ENCODE measurements at places on chromosomes 16 and 17.

DNA sequence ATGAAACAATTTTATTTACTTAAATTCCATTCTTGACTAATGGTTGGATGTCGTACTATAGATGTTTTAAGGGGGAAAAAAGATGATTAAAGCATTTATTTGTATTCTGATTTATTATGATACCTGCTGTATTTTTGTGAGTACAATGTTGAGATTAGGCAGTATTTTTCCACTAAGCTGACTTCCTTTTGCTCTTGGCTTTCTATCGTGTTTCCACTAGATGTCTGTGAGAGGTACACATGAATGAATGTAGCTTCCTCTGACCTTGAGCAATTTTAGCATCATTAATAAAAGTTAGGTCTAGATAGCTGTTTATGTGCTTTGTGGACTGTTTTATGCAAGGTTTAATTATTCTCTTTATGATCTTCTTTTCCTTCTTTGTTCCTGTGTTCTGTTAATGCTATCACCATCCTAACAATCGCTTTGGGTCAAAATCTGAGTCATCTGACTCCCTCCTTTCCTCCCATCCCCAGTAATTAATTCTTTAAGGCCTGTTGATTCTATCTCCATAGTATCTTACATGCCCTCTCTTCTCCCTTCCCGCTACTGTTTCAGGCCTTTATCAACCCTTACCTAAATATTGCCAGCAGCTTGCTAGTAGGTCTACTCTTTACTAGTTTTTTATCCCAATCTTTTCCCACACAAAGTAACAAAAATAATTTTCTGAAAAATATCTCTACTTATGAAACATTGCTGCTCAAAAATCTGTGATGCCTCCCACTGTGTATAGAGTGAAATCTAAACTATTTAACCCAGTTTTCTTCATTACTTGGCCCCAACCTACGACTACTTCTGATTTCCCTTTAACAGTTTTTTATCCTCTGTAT, 76.0 kb downstream of the VMP1 start:
- DNase-seq: no peak

DNA sequence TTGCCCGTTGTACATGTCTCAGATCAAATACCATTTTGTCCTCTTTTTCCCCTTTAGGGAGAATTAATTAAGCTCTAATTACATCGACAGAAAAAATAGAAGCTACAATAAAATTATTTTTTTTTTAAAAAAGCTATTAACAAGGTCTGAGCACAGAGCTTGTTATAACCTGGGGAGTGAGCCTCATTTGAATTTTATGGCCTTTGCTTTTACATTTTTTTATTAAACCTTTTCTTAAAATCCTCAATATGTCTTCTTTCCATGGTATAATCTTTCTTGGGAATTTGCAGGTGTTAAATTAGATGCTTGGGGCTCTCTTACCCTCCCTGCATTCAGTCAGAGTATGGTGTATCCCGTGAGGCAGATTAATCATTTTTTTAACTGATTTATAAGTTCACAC, 212.5 kb upstream of the XYLT1 start:
- DNase-seq: no peak

DNA sequence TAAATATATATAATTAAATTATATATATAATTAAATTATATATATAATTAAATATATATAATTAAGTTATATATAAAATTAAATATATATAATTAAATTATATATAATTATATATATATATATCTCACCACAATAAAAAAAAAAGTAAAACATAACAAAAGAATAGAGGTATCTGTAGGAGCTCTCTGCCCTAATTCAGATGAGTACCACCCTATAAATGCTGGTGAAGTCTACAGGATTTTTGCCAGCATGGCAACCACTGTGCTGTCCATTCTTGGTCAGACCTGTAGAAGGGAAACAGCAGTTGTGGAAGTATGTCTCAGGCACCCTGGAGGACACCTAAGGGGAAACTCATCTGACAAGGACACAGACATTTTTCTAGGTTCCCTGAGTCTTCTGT, 259.7 kb downstream of the PRKCA start:
- no peak for DNase-seq

GRCh38 chr17:1111599-1112443, 68.0 kb downstream of the ABR start:
- DNase-seq: no peak

DNA sequence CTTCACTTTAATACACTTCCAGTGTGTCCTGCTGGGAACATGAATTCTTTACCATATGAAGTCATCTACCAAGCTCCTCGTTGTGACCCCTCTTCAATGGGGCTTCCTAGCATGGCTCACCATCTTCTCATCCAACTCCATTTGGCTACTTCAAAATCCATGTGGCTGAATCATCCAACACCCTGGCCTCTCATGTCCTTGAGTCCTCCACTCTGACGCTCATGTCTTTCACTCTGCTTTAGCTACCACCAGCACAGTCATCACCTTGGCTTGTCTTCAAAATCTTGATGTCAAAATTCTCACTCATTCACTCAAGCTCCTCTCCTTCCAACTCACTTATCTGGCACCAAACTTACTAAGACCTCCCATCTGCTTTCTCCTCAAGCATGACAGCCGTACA, 35.8 kb downstream of the AMFR start:
- DNase-seq: no peak

DNA sequence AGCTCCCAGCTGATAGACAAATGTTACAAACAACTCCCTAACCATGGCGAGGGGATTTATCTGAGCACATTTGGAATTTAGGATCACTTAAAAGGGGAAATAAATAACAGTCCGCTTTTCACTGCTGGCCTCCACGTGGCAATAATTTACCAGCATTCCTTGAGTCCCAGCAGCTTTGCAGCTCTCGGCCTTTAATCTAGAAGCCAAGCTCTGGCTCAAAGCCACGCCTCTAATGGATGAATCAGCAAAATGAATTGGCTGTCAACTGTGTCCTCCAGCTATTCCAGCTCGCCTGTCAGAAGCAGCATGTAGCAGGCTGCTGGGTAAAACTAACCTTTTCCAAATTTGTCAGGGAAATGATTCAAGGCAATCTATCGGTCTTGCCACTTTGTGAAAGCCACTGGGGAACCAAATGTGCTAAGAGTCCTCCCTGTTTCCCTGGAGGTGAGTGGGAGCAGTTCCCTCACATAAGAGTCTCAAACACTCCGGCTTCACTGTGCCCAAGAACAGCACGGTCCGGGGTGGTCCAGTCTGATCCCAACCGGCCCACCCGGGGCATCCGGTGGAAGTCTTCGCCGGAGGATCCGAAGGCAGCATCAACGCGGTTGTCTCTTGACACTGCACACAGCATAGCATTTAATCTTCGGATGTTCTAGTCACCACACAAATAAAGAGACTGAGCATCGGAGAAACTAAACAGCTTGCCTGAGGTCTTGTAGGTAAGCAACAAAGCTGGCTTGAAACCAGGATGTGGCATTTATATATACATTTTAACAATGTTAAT, 143.3 kb downstream of the PARN start:
- no peak for DNase-seq

DNA sequence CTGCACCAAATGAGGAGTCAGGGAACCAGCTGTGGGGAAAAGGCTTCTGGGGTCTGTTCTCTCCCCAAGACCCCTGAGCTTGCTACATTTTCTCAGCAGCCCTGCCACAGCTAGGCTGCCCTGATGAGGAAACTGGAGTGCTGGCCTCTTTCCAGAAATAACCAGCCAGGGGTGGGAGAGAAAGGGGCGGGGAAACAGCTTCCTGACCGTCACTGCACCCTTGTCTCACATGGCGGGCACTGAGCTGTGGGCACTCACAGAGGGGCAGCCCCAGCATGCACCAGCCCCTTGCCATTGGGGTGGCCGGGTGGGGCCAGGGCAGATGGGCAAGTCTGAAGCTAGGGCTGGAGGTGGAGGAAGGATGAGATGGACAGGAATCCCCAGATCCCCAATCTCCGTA, 2.9 kb downstream of the SRL start:
- no peak for DNase-seq

DNA sequence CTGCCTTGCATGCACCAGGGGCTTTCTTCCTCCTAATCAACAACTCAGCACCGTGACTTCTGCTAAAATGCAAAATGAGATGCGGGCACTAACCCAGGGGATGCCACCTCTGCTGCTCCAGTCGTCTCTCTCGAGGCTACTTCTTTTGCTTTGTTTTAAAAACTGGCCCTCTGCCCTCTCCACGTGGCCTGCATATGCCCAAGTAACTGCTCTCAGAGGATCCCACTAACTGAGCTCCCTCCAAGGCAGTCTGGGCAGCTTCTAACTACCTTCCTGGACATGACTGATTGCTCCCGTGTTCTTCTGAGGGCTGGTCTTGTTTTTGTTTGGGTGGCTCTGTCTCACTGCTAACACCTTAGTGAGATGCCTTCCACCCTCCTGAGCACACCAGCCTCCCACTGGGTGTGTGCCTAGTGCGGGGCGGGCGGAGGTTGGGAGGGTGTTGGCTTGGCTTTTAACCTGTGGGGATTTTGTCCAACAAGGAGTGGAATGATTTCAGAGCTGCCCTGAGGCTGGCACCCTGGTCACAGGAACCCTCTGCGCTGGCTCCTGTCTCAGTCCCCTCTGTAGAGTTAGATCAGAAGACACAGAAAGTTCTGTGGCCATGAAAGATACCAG, 8.9 kb upstream of the LGALS9 start:
- no peak for DNase-seq

GRCh38 chr17:15462976-15463772, 4.2 kb downstream of the CDRT4 start:
- DNase-seq: no peak

- DNase-seq: no peak
Observed at GRCh38 chr16:4957420-4957719, 760 bp upstream of the SEC14L5 start.

- no peak for DNase-seq
Observed at GRCh38 chr17:83026311-83026811, 53.0 kb upstream of the METRNL start.

GRCh38 chr16:87610026-87610425, 7.7 kb downstream of the JPH3 start:
- no peak for DNase-seq

GRCh38 chr17:41615454-41615853, 2.9 kb upstream of the KRT16 start:
- no peak for DNase-seq

DNA sequence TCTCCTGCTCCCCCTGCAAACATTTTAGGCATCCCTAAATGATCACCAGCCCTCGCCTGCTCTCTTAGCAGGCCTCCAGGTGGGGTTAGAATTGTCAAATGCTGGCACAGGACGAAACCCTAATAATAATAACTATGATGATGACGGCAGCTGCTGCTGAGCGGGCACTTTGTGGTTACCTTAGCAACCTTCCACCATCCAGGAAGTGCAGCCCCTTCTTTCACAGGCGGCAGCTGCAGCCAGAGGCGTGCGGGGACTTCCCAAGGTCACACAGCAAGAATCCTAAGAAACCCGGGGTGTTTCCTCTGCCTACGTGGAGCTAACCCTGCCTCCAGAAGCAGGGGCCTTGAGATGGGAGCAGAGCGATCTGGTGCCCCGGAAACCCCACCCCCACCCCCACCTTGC, 22.4 kb upstream of the EIF1 start:
- DNase-seq: peak; percentile 56

- no peak for DNase-seq
Observed at GRCh38 chr17:63785556-63785955, 11.6 kb downstream of the DDX42 start.

GRCh38 chr17:48506246-48506645, 24.6 kb downstream of the HOXB1 start:
- DNase-seq: no peak

DNA sequence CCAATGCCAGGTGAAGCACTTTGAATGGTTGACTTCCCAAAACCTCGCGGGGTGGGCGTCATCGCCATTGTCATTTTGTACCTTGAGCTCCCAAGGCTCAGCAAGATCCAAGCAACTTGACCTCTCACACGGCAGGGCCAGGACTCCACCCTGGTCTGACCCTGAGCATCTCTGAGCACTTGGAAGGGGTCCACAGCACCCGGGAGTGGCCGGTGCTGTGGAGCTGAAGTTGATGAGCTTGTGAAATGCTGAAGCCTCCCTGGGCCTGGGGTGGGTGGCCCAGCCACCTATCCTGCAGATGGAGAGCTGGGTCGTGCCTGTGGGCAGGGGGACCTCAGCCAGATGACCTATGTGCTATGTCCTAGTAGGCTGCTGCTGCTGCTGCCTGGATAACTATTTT, 283.3 kb upstream of the FOXF1 start:
- DNase-seq: no peak

- DNase-seq: no peak
Observed at GRCh38 chr16:2147378-2147777, 1.0 kb upstream of the RAB26 start.

GRCh38 chr16:88377961-88378360, 4.8 kb upstream of the ZNF469 start:
- no peak for DNase-seq

DNA sequence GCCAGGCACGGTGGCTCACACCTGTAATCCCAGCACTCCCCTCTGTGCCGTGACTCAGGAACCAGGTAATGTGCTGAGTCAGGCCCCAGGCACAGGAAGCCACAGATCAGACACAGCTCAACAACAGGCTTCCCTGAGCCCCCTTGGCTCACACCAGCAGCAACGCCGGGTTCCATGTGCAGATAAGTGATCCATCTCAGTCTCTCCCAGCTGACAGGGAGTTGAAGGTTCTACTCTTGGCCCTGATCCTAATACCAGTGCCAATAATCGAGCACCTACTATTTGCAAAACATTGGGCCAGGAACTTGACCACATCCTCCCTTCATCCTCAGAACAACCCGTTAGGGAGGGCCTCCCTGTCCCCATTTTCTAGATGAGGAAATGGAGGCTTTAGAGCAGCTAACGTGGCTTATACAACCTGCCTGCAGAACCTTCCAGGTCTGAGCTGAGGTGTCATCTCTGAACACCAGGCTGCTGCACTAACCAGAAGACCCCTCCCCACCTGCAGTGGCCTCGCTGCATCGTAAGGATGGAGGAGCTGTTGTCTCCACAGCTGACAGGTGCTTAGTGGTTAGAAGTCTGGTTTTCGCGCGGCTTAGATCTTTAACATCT, 64.8 kb upstream of the AMZ2 start:
- peak; percentile 60 for DNase-seq

GRCh38 chr16:20673882-20674683, 23.4 kb downstream of the ACSM1 start:
- no peak for DNase-seq

DNA sequence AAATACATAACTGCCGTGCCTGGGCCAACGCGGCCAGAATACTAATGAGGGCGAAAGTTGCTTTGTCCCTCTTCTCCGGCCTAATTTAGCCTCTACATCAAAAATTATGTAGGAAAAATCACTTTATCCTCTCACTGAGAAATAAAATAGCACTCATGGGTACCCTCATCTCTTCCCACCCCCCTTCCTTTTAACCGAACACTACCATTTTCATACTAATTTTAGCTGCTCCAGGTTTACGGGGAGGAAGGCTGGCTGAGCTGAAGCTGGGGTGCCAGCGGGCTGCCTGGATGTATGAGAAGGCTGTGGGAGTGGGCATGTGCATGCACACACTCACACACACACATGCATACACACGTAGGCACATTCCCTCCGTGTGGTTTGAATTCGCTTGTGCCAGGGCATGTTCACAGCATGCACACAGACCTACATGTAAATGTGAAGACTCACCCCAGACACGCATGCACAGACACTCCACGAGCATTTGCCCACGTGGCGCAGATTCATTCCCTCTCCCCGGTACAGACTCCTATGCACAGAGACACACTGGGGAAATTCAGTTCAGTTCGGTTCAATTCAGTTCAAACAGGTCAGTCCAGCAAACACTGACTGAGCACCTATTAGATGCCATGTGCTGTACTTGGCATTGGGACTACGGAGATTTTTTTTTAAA, 145.1 kb downstream of the MRM1 start:
- DNase-seq: no peak

GRCh38 chr16:87037012-87037411, 280.2 kb downstream of the C16orf95 start:
- no peak for DNase-seq

Measured in GM10248 (cell line).